Cerebellar cortex (tissue), 1 donor: ENCODE measurements at places on chromosomes 6 and 20.

DNA sequence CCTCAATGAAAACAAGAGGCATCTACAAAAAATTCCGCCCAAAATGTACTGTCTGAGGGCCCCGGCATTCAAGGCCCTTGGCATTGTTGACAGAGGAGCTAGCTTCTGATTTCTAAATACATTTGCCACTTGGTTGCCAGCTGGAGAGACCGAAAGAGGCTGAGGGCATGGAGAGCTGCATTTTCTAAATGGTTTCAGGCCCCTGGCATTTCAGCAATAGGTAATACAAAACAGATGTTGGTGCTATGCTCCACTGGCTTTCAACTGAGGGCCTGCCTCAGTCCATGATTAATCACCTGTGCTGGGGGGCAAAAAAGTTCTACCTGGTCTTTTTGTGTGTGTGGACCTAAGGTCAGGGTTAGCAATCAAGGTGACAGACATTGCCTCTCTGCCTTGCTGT lies 79.5 kb upstream of the ISM1 start:
- no peak for DNase-seq

GRCh38 chr6:44498436-44498835 lies 110.9 kb downstream of the CDC5L start:
- no peak for DNase-seq

DNA sequence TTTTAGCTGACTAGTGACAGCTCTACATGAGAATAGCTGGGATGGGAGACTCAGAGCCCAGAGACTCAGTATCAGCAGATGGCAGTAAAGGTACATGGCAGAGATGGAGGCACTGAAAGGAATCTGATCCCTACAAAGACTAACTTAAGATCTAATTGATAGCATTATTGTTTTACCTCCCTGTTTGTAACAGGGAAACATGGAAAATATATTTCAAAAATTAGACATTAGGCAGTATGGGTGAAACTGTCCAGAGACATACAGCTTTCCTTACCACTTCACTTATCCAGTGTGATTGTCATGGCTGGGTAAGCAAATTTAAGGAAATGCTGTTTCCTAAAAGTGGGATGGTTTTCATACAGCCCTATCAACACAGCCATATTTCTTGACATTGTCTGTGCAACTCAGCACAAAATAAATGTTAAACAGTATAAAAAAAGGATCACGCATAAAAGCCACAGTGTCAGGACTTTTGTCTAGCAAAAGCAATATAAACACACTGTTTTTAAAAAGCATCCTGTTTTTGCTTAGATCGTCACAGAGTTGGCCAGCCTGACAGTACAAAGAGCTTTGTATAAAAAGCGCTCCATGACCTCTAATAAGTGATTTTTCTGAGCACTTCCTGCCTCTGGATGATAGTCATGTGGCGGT lies 376.9 kb downstream of the PHF3 start:
- peak; percentile 67 for DNase-seq

GRCh38 chr6:56772737-56773184 lies 130.1 kb upstream of the DST start:
- DNase-seq, result peak; percentile 64

GRCh38 chr20:13262671-13263360 lies 41.7 kb downstream of the ISM1 start:
- no peak for DNase-seq

DNA sequence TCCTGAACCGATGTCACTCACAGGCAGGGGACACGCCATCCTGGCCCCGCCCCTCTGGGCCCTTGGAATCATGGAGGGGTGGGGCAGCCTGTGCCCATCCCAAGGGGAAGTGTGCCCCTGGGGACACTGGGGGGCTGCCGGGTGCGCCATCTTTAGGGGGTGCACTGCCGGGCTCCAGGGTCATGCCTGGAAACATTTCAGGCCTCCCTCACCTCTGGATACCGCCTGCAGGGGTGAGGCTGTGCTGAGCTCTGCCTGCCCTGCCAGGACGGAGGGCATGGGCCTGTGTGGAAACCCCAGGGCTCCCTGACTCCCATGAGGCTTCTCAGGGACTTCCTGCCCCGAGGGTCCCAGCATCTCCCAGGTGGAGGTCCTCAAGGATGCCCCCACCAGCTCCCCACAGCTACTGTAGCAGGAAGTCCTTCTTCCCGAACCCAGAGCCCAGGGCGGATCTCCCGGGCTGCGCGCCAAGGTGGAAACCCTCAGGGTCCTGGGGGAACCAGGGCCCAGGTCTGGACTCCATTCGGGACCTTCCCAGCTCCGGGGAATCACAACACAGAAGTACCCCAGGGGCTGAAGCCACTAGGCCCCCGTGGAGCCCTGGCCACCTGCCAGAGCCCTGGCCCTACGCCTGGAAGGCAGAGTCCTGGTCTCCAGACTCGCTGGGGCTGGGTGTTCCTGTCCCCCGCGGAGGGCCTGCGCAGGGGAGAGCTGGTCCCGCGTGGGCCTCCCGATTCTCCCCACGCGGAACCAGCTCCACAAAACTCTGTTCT lies 15.6 kb downstream of the CHRNA4 start:
- DNase-seq, result no peak

DNA sequence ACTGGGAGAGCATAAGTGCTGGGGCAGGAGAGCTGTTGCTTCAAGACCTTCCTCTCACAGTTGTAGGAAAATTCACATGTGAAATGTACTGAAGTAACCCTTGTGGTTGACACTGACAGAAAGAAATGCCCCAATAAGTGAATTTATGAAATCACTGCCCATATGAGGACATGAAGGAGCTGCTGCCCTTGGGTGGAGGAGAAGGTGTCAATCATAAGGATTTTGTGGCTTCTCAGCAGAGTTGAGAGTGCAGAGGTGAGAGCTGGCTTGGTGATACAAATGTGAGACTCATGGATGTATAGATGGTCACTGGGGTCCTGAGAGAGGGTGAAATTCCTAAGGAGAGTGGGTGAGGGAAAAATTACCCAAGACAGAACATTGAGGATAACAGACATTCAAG lies 33.9 kb upstream of the CMTR1 start:
- DNase-seq, result no peak
